ENCODE measurements at places on chromosomes 6 and 20.

- no peak for DNase-seq
These were observed 46.0 kb downstream of the ABHD12 start for GRCh38 chr20:25344634-25345033.

DNA sequence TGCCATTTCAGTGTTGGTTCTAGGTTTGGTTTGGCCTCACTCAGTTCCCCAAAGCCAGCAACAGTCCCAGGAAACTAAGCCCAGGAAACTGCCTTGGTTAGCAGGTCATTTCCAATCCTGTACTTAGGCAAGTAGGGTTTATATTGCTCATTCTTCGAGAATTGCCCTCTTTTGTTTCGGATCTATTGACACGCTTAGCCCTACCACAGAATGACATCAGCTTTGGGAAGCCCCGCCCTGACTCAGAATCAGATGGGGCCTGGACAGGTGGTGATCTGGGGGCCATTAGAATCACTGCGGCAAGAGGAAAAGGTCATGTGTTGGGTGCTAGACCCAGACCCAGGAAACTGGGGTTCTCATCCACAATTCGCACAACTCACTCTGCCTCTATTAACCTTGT, 578.2 kb downstream of the QKI start:
- no peak for DNase-seq

DNA sequence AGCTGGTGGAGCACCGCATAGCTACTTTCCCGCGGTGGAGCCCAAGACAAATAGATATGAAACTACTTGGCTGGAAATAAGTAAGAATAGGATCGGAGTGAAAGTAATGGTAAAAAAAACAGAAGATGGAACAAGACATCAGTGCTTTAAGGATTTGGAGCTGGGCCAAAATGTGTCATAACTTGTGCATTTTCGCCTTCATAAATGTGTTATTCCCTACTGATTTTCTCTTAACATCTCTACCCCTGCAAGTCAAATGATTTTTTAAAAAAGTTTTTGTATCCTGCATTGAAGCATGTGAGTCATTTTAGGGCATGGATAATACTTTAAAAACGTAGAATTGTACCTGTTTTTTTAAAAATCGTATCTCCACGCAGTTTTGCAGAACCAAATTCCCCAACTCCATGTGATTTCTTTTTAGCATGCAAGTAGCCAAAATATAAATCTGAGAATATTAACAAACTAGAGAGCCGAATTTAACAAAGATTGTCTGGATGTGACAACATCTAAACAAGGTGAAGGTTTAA, 882 bp upstream of the FAM184A start:
- DNase-seq, result no peak

DNA sequence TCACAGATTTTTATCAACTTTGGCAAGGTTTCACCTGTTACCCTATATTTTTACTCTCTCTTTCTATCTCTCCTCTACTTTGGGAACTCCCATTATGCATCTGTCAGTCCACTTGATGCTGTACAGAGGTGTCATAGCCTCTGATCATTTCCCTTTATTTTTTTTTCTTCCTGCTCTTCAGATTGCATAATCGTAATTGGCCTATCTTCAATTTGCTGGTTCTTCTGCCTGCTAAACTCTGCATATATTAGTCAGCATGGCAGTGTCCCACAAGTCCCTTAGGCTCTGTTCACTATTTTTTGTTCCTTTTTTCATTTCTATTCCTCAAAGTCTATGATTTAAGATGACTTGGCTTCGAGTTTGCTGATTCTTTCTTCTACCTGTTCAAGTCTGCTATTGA, 44.7 kb upstream of the MICB start:
- DNase-seq, result no peak

DNA sequence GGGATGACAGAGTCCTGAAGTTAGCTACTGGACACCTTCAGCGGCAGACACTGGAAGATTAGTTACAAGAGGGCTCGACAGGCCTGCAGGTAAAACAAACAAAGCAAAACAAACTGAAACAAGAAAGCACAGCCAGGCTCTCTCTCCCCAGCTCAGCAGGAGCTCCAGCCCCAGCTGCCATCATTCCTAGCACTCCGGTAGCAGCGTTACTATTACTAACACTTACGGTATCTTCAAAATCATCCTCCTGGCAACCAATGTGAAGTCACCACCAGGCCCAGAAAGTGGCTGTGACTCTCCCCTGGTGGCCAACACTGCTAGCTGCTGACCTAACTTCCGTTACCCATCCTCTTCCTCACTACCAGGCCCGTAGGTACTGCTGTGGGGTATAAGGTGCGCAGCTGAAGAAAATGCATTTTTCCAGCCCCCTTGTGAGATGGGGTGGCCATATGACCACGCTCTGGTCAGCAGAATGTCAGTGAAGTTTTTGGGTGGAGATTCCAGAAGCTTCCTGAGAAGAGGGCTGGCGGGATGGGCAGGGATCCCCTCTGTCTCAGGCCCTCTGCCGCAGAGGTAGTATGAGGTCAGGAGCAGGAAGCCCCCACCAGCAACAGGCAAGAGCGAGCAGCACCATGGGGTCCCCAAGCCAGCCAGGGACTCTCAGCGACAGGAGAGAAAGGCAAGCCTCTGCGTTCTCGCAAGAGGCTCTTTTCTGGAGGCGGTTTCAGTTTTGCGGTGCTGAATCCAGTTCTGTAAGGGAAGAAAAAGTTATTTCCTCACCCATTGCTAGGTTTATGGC, 37.4 kb upstream of the TBXT start:
- DNase-seq, result no peak

GRCh38 chr20:34709831-34710567, 5.9 kb downstream of the TP53INP2 start:
- DNase-seq, result peak; percentile 80

GRCh38 chr6:49524541-49524940, 24.8 kb downstream of the GLYATL3 start:
- no peak for DNase-seq

DNA sequence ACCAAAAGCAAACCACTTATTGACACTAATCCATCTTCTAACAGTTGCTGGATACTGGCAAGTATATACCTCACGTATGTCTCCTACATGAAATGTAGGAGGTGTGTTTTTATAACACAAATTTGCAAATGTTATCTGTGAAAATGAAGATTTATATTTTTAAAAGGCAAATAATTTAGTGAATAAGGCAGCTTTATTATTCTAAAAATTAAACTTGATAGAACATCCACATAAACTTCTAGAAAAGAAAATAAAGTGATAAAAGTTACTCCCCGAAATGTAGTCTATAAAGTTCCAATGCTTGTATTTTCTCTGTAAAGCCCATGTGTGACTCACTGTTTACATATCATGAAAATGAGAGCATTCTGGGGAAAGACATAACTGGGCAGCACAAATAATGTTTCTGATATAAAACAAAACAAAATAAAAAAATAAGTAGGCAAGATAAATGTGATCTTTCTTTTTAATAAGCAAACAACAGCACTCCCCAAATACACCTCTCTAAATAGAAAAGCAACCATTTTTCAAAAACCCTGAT, 84.4 kb downstream of the MAP7 start:
- no peak for DNase-seq

GRCh38 chr6:9647071-9647445, 767.8 kb downstream of the TFAP2A start:
- no peak for DNase-seq

DNA sequence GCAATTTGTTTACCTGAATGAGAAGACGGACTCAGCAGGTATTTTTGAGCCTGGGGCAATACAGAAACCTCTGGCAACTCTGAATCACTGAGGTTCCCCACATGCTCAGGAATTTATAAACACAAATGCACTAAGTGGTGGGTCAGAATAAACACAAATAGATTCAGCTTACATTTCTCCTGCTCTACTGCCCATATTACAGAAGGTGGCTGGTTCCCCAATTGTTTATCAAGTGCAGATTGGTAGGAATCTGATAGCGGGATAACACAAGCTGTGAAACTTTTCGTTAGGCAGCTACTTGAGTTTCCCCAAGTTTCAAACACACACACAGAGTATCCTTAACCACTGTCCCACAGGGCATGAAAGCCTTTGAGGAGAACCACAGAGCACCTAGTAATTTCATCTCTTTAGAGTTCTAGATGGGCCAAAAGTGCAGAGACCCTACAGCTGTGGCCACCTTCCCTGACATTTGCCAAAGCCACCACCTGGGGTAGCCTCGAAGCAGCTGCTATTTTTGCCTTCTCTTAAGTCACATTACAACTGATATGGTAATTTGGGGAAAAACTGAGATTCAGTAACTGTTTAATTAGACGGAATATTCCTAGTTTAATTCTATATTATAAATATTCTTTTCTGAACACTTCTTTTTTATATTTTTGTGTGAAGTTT, 204.2 kb upstream of the PTCHD4 start:
- DNase-seq, result no peak

DNA sequence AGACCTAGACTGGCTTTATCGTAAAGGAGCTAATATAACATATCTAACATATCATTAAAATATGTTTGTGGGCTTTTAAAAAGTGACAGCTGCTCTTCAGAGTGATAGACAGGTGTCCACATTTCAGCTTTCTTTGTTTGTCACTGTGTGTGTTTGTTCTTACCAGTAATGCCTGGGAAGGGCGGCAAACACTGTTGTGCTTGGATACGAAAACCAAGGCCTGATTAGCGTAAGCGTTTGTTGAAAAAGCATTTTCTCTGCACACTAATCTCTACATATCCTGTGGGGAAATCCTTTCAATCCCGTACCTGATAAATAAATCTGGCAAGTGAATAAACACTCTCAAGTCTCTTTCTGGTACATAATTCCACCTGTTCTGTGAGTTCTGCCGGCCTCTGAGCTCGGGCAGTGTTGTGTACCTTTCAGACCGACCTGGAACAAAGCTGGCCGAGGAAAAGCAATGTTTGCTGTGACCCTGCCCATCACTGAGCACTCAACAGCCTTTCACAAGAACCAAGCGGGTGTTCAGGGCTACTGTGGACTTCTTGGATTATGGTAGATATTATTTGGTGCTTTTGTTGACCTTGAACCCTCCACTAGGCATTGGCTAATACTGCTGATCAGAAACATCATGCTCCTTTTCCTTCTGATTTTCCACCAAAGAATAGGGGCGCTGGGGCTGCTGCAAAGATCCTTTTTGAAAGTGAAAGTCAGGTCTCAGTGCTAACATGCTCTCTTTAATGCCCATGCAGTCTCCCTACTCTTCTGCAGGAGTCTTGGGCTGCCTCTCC, 100.4 kb downstream of the CD83 start:
- DNase-seq, result no peak

DNA sequence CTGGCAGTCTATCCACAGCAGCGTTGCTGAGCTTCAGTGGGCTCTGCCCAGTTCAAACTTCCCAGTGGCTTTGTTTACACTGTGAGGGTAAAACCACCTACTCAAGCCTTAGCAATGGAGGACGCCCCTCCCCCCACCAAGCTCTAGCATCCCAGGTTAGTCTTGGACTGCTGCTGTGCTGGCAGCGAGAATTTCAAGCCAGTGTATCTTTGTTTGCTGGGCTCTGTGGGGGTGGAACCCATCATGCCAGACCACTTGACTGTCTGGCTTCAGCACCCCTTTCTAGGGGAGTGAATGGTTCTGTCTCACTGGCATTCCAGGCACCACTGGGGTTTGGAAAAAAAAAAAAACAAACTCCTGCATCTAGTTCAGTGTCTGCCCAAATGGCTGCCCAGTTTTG, 249.7 kb upstream of the SYNCRIP start:
- no peak for DNase-seq

- DNase-seq, result no peak
These were observed 55.2 kb upstream of the NOX3 start for GRCh38 chr6:155510879-155511278.

DNA sequence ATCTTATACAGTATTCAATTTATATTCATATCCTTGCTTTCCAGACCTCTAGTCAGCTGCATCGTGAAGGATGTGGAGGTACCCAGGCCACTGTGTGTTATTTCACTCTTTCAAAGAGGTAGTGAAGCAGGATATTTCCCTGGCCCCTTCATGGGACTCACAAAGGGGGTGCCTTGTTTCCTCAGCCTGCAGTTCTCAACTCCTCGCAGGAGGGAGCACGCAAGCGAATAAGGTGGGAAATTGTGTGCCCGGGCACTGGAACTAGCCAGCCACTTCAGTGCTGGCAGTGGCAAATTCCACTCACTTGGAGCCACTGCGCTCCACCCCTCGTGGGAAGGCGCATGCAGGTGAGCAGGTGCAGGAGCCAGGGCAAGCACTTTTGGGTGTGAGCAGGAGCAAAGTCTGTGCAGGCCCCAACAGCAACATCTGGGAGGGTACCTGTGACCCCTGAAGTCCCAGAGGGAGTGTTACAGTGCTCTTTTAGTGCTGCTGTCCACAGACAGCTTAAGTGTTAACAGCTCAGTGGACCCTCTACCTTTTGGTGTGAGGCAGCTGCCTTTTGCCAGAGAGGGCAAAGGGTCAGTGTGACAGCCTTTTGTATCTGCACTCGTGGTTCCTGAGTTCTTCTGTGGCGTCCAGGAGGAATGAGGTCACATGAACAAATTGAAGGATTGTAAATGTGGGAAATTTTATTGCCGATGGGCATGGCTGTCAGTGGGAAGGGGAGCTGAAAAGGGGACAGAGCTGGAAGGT, 49.4 kb upstream of the FAM135A start:
- no peak for DNase-seq

- no peak for DNase-seq
These were observed 7.3 kb upstream of the RIMS1 start for GRCh38 chr6:71879016-71879415.

DNA sequence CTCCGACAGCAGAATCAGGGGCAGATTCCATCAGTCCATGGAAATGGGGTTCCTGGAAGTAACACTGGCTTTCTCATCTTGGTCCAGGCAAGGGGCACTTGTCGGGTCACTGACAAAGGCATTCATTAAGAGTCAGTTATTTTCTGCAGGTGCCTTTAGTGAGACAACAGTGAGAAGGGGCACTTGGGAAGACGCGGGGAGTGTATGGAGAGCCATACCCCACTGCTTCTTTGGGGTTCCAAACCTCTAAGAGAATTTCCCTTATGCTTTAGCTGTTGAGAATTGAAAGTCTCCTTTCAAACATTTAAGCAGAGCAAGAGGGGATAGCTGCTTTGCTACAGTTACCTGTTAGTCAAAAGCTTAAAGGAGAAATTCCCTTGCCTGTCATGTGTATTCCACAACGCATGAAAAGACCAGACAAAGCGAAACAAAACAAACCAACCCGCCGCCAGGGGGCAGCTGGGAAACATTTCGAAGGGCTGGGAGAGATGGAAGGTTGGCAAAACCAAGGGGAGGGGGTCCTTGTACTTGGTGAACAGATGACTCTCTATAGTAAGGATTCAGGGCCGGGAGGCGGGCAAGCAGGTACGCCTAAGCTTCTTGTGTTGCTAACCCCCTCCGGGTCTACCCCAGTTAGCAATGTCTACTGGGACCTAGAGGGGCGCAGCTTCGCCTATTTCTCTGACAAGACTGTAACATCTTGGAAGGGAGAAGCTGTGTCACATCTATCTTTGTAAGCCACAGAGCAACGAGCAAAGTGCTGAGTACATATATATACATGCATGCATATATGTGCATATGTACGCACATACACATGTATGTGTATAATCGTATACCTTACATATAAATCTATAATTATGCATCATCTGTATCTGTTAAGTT, 474.9 kb upstream of the AGPAT4 start:
- no peak for DNase-seq
